ENCODE measurements at places on chromosomes 6 and 20. TPM values are rescaled to one million over a fixed set of nuclear protein-coding genes. Genes with fewer than 3 reads are reported as not detected.

The LPA gene
- 0.15 TPM for total RNA-seq

The KCNK16 gene
- not detected for total RNA-seq

The CCN2 gene
- 19.4 TPM for total RNA-seq

The RBM24 gene
- total RNA-seq, result 2.8 TPM

The C6orf58 gene
- total RNA-seq, result not detected

Data from colonic mucosa (tissue), 4 donors.